ENCODE measurements at places on chromosomes 7 and 10.

GRCh38 chr10:44792119-44792775 lies 118.9 kb upstream of the TMEM72 start:
- no peak for DNase-seq

DNA sequence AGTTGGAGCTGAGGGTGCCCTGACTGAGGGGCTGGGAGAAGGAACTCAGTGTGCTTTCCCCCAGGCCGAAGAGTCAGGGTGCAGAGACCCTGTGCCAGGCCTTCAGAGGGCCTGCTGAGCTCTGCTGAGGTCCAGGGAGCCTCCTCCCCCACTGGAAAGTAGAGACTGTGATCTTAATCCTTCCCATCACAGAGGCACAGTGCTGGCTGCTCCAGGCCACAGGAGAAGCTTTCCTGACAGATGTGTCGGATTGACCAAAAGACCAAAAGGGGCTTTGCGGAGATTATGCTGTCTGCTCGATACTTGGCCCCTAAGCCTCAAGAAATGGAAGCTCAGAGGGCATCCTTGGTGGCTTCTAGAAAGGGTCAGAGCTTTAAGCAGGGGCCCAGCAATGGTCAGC lies 32.9 kb upstream of the BTRC start:
- no peak for DNase-seq

GRCh38 chr7:66930341-66930740 lies 9.3 kb downstream of the TMEM248 start:
- no peak for DNase-seq

DNA sequence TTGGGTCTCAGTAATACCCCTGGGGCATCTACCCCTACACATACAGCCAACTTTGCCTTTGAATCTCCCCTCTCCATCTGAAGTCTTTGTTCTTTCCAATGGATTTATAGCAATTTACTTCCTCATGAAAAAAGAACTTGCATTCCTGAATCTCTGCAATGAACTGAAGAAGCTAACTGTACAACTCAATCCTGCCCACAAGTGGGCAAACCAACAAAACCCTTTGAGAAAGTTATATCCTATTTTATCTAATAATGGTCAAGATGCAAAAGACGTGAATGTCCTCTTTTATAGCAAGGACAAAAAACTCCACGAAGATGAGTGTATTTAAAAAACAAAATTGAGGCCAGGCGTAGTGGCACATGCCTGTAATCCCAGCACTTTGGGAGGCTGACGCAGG lies 991.3 kb downstream of the LRMDA start:
- no peak for DNase-seq

- DNase-seq, result no peak
Observed at GRCh38 chr7:2640482-2640830, 8.7 kb downstream of the TTYH3 start.

DNA sequence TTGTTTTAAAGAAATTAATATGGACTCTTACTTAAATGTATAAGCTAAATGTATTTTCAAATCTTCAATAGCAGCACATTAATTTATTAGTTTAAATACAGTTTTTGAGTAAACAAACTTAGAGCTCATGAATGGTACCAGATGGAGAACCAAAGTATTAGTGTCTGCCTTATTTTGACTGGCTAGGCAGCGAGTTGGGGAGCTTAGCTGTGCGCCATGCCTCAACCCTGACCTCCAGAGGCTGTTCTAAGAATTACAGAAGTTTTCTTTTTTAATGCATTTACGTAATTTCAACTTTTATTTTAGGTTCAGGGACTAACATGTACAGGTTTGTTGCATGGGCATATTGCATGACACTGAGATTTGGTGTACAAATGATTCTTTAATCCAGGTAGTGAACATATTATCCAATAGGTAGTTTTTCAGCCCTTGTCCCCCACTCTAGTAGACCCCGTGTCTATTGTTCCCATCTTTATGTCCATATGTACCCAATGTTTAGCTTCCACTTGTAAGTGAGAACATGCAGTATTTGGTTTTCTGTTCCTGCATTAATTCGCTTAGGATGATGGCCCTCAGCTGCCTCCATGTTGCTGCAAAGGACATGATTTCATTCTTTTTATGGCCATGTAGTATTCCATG lies 166.8 kb downstream of the IQUB start:
- peak; percentile 9 for DNase-seq

GRCh38 chr7:82443547-82444219 lies at the start of gene CACNA2D1:
TSS of gene CACNA2D1 (minus strand) at chr7:82443777.
- peak; percentile 88 for DNase-seq

- peak; percentile 50 for DNase-seq
Observed at GRCh38 chr7:66236713-66237303, 31.7 kb downstream of the TPST1 start.

GRCh38 chr7:150856303-150857275 lies 4.3 kb downstream of the AOC1 start:
- no peak for DNase-seq

DNA sequence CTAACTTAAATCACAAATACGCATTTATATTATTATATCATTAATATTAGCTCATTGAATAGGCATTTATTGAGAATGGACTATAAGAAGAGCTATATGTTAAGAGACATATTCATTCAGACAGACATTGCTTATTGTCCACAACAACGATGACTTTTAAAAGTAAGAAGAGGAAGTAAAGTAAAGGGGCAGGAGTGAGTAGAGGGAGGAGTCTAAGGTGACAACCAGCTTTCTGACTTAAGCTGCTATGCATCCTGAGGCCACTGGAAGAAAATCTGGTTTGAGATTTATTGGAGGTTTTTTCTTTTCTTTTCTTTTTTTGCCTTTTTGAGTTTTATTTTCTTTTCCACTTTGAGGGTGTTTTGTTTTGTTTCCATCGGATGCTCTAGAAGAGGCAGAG lies 723.5 kb downstream of the GRM8 start:
- DNase-seq, result no peak

GRCh38 chr7:70582927-70583895 lies 548.7 kb upstream of the GALNT17 start:
- DNase-seq, result no peak

- DNase-seq, result peak; percentile 28
Observed at GRCh38 chr7:75971961-75972763, 22.2 kb downstream of the TMEM120A start.

DNA sequence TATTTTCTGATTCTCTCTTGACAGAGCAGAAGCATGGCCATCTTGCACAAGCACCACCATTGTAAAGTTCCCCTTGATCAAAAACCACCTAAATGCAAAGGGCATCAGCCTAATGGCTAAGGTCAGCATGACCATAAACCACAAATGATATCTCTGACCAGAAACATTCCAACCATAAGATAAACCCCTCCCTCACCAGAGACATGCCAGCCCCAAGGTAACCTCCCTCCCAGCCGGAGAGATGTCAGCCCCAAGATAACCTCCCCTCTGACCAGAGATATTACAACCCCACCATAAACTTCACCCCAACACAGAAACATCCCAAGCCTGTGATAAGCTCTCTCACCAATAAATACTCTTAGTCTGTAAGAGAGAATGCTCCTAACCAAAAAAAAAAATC lies 72.1 kb upstream of the CDK1 start:
- no peak for DNase-seq

- DNase-seq, result no peak
Observed at GRCh38 chr7:73353243-73353642, 25.3 kb downstream of the FKBP6 start.

DNA sequence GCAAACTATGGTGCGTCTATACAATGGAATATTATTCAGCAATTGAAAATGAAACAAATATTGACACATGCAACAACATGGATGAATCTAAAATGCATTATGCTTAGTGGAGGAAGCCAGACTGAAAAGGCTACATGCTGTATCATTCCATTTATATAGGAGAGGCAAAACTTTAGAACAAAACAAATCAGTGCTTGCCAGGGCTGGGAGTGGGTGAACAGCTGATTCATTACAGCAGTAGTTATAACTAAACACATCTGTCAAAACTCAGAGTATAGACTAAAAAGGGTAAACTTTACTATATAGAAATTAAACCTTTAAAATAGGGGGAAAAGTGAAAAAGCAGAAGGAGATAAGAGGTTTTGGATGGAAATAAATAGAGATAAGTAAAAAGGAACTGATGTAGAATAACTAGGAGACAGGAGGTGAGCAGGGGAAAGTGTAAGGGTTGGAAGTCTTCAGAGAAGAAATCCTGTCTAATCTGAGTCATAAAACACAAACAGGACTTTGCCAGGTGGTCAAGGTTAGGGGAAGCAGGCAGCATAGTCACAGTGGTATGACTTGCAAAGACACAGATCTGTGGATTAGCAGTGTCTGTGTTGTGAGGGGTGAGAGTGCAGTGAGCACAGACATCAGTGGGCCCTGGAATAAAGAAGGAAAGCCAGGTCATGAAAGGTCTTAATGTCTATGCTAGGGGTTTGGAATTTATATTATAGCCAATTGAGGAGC lies 349.8 kb downstream of the PHTF2 start:
- no peak for DNase-seq

GRCh38 chr10:133275684-133276092 lies 980 bp downstream of the ADAM8 start:
- no peak for DNase-seq

DNA sequence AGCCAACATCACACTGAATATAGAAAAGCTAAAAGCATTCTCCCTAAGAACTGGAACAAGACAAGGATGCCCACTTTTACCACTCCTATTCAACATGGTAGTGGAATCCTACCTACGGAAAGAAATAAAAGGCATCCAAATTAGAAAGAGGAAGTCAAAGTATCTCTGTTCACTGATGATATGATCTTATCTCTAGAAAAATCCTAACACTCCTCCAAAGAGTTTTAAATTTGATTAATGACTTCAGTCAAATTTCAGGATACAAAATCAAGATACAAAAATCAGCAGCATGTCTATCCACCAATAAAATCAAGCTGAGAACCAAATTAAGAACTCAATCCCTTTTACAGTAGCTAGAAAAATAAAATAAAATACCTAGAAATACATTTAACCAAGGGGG lies 35.3 kb upstream of the TNKS2 start:
- DNase-seq, result no peak

Data from AG08395 (cell line).